ENCODE measurements at places on chromosomes 5 and 9.

DNA sequence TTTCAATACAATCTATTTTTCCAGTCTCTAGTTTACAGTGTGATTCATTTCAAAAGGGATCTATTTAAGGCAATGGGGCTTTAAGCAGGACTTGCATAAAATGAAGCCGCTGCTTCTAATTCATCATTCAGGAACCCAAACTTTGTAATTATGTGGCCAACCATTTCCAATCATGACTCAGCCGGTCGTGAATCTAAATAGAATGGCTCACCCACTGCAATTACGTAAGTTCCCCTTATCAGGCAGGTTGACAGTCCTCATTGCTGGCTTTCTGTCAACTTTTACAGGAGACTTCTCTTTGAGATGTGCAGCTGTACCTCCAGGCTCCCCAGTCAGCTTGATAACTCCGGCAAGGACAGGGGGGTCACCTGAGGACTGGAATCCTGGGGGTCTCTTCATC lies 152.8 kb upstream of the DAP start:
- no peak for DNase-seq

- DNase-seq, result no peak
These were observed 11.1 kb upstream of the DMXL1 start for GRCh38 chr5:119059740-119060255.

- DNase-seq, result no peak
These were observed 352.4 kb downstream of the CETN3 start for GRCh38 chr5:90056911-90057705.

GRCh38 chr9:89953824-89954615 lies 349.2 kb downstream of the GADD45G start:
- DNase-seq, result no peak

DNA sequence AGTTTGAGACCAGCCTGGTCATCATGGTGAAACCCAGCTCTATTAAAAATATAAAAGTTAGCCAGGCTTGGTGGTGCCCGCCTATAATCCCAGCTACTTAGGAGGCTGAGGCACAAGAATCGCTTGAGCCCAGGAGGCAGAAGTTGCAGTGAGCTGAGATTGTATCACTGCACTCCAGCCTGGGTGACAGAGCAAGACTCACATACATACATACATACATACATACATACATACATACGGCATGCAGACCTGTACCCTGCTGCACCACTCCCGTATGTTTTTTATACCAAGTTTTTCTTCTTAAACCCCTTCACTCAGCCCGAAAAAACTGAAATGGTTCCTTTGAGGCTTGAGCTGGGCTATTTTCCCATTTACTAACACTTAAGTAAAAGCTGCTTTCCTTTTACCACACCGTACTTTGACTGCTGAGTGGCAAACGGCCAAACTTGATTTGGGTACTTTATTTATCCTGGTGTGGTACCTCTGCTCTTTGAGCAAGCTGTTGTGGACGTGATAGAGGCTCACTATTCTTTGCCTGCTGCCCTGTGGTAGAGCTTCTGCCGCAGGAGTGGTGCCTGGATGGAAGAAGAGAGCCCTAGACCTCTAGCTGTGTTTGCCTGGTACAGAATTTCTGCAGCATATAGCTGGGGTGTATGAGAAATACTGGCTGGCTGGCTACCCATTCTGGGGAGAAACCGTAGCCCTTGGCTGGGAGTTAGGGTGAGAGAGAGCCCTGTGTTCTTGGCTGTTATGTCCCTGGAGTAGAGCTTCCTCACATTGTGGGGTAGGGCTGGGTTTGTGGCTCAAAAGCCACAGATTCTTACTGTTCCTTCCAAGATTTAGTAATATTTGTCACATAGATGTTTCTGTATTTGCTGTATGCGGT lies 19.4 kb downstream of the IPO11 start:
- DNase-seq, result no peak

DNA sequence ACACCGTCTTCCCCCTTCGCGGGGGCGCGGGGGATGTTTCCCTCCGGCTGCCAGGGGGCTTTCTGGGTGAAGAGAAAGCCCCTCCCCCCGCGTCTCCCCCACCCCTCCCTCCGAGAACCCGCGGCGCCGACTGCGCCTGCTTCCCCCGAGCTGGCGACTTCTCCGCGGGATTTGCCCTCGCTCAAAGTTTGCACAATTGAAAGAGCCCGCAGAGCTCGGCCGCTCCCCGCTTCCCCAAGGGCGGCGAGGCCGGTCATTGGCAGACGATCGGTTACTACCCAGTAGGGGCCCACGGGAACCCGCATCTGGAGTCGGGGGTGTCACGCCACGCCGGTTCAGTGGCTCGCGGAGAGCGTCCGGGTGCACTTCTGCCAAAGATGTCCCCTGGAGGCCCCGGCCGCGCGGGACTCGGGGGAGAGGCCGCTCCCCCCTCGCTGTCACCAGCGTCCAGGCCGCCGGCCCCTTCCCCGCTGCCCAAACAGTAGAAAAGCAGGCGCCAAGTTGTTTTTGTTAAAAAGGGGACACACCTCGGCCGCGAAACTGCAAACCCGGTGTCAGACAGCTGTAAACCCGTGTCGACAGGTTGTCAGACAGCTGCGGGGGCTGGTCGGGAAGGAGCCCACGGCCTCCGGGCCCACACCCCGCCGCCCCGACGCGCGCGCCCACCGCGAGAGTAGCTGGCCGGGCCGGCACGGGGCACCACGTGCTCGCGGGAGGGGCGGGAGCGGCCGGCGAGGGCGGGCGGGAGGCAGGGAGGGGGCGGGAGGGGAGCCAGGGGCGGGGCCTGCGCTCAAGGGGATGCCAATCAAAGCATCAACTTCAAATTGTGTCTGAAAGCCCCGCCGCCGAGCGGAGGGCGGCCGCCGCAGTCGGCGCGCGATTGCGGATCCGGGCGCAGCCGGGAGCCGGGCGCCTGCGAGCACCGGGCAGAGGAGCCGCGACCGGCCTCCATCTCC lies at the start of gene IRX1:
TSS of gene IRX1 (plus strand) at position 827 of the 956 bp plus-strand sequence. CDS start 274 bp downstream, outside the sequence.
- DNase-seq, result no peak

DNA sequence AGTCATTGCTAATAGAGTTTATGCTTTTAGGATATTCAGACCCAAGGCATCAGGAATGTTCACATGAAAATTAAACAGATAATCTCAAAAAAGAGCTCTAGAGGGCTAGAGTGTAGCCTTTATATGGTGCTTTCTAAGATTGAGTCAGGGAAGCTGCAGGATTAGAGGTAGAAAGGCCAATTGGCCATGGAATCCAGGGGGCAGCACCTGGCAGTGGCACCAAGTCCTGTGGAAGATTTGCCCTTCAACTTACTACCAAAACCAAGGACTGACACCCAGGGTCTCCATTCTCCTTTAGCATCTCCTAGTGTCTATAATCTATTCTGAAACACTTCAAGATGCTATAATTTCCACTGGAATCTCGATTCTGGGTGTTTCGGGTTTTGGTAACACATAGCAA lies 112.4 kb downstream of the ACER2 start:
- DNase-seq, result no peak

DNA sequence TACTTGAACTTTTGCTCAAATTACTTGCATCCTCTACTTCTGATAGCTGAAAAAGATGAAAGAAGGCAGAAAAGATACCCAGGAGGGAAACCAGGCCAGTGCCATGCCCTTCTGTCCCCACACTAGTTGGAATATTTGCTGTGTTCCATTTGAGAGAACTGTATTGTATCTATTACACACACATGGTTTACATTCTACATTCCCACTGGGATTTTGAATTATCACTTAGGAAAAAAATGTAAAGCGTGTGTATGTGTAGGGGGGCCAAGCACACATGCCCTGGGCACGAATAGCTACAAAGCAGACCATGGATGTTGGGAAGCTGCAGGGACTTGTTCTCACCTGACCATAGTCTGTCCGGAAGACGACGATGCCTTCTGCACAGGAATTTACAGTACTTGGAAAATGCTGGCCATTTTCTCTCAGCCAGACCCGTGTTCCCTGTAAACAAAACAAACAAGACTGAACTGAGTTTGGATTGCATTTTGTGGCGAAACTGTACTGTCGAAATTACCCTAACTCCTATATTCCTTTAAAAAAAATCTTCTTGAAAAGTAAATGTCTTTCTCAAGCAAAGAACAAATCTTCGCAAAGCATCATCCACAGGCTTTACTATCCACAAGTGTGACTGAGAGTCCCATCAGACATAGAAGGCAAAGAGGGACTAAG lies 58.7 kb downstream of the MYO10 start:
- no peak for DNase-seq

- no peak for DNase-seq
These were observed 31.5 kb upstream of the NCS1 start for GRCh38 chr9:130140706-130141105.

- DNase-seq, result no peak
These were observed 47.4 kb upstream of the NKD2 start for GRCh38 chr5:961002-961710.

DNA sequence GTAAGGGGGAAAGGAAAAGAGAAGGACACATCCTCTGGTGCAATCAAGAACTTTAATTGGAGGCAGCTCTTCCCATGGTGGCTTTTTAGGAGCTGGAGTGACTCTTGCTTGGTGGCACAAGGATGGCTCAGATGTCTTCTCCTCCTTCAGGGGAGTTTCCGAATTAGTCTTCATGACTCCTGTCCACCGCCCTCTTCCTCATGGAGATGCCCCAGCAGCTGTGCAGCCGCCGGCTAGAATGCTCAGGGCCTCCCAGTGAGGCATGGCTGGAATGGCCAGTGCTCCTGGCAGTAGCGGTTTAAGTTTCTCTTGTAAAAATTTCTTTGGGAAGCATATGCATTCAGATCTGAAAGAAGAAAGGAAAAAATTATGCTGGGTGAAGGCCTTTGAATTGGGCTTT lies 8.8 kb upstream of the TEX53 start:
- no peak for DNase-seq

- no peak for DNase-seq
These were observed 762 bp upstream of the ST6GALNAC4 start for GRCh38 chr9:127917603-127918002.

DNA sequence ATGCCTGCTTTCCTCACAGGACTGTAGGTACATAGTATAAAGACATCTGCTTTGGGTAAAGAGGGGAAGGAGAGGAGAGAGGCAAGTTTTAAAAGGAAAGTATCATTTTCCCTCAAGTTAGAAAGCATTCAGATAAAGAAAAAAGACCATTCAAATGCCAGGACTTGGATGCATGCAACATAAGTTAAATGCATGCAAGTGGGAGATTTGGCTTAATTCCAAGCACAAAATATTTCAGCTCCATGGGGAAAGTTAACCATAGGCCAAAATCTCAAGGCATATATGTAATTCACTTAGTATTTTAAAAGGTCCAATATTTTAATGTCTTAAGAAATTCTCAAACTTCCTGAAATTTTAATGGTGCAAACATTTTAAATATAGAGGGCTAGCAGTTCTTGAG lies 36.4 kb downstream of the POU5F2 start:
- DNase-seq, result no peak

- DNase-seq, result no peak
These were observed 49.9 kb upstream of the SLIT3 start for GRCh38 chr5:169350759-169351240.

DNA sequence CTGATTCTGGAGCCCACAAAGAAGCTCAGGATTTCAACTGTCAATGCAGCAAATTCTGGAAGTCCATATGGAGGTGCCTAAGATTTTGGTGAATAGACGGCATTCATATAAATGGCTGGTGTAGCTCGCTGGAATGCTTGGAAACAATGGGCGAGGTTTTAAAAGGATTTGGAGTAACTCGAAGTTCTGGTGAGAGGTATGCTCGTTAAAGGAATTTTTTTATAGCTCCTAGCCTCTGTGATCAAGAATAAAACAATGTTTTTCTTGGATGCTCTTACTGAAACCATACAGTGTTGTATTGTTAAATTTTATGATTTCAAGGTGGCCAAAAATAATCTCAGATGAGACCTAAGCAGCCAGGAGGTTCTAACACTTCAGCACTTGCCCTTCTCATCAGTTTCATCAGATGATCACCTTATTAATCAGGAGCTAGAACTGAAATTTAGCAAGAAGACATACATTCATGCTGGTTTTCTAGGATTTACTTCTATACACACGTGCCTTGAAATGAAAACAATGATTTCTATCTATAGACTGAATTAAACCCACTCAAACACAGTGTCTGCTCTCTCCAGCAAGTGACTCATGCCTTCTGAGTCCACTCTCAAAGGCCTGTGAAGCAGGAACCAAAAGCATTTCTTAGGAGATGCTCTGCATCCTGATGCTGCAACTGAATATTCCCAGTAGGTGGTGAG lies 79.2 kb downstream of the OTULIN start:
- no peak for DNase-seq

DNA sequence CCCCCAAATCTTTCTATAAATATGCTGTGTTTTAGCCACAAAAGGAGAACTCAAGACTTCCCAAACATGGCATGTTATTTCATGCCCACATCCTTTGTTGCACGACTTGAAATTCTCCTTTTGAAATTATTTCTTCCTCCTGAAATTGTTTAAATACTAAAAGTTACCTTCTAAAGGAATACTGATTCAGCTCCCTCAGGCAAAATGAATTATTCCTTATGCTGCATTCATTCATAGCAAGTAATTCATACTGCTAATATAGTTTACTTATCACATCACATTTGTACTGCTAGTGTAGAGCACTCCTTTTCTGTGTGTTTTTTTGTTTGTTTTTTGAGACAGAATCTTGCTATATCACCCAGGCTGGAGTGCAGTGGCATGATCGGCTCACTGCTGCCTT lies 45.7 kb downstream of the BHMT start:
- no peak for DNase-seq

- DNase-seq, result no peak
These were observed 63.9 kb downstream of the MTAP start for GRCh38 chr9:21866302-21866701.

DNA sequence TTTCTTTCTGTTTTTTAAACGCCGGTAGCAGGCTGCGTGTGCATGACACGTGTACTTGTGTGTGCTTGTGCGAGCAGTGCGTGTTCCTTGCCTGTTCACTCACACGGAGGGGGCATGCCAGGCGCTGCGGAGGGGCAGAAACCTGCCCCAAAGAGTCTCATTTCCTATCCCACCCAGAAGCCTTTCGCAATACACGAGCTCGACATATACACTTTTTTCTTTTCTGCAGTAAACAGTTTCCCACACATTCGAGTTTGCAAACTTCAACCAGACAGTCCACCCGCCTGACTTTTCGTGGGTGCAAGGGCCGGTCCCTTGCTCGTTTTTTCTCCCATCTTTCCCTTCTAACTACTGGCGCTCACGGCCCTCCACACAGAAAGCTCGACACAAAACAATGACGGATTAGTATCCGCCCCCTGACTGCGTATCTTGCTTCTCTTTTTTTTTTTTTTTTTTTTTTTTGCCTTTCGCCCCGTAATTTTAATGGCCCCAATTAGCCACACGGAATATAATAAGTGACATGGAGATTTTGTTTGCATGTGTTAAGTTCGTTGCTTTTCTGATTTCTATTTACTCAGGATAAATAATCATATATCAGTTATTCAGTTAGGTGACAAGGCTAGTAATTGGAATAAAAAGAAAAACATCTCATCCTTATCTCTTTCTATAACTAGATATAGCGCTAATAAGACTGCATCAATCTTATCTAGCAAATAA lies 5.3 kb upstream of the OTP start:
- DNase-seq, result no peak
